NCI-H146 (cell line): ENCODE measurements at places on chromosomes 5 and 9.

DNA sequence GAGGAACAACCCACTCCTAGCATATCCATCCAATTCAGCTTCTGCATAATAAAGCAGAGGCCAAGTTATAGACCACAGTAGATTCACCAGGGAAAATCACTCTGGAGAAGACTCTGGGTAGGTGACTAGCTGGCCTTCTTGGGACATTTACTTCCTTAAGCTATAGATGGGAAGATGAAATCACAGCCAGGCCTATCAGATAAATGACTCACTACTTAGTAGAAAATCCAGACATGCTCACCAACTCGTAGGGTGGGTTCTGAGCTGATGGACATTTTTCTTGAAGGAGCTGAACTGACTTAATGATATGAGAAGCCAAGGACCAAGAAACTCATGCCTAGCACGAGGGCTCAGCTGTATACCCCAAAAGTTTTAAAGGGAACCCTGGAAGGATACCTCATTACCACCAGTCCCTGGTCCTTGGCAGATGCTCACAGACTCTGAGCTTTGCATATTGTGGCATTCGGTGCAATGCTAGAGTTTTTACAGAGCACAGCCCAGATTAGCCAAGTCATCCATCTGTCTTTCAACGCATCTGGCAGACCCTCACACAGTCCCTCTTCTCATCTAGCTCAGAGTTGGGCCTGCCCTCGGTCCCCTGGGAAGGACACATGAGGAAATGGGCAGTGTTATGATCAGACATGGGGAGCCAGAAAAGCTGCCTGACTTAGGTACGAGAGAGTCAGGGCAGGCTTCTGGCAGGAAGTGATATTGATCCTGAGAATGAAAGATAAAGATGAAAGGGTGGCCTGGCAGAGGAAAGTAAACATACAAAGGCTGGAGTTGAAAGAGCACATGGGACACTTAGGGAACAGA lies 15.0 kb downstream of the ACSL6 start:
- no peak for DNase-seq

- DNase-seq, result no peak
Measured at GRCh38 chr5:78887384-78888118, 97.6 kb downstream of the ARSB start.

GRCh38 chr5:1546556-1546955 lies 22.8 kb upstream of the LPCAT1 start:
- no peak for DNase-seq

- DNase-seq, result no peak
Measured at GRCh38 chr5:87781976-87782375, 369.2 kb upstream of the CCNH start.

GRCh38 chr5:136230176-136230575 lies 37.2 kb upstream of the SMIM32 start:
- DNase-seq, result peak; percentile 8

DNA sequence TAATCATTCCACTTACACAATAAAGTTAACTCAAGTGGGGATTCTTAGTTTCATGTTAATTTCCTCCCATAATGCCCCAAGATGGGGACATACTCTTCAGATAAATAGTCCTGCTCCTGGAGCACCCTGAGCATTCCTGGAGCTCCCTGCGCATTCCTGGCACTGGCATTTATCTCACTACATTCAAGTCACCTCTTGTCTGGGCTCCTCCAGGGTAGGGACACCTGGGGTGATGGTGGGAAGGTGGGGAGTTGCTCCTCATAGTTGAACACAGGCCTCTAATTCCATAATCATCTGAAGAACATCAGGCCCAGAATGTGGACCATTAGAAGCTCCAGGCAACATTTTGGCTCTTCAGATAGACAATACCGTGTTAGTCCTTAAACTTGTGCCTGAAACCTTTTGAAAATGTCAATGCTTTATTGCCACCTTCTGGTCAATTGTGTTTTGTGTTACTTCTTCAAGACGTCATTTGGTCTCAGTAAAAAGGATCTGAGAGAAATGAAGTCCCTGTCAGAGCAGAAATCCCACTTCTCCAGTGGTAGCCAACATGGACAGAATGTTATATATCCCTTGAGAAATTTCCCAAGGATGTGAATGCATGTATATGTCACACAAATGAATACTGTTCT lies 14.2 kb upstream of the AGGF1 start:
- DNase-seq, result peak; percentile 1

DNA sequence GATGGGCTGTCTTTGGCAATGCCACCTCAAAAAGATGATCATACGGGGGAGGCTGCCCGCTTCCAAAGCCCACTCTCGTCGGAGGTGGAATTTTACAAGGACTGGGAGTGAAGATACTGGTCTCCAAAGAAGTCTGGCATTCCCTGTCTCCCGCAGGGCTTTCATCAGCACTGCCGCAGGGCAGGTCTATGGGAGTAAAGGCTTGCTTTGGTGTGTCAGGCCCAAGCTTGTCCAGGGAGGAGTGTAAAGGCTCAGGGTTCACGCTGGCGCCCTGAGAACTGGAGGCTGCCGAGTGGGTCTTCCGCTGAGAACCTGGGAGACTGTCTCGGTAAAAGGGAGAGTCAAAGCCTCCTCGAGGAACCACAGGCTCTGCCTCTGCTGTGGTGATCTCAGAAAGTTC lies 27.0 kb downstream of the SPACA9 start:
- no peak for DNase-seq

- DNase-seq, result no peak
Measured at GRCh38 chr5:76762484-76762883, 46.6 kb downstream of the F2R start.

DNA sequence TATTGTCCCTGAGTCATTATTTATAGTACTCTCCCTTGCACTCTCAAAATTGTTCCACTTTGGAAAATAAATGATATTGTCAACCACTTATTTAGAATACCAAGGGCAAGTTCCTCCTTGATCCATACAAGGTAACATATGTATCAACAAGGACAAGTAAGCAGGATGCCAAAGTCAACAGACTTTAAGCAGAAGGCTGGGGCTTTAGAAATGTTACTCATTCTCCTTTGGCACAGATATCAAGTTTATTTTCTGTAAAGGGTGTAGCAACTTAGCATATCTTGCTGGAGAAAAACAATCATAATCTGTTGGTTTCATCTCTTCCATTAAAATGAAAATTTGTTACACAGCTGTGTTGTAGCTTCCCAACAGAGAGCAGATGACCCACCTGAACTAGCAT lies 248.7 kb upstream of the SLC30A5 start:
- no peak for DNase-seq

DNA sequence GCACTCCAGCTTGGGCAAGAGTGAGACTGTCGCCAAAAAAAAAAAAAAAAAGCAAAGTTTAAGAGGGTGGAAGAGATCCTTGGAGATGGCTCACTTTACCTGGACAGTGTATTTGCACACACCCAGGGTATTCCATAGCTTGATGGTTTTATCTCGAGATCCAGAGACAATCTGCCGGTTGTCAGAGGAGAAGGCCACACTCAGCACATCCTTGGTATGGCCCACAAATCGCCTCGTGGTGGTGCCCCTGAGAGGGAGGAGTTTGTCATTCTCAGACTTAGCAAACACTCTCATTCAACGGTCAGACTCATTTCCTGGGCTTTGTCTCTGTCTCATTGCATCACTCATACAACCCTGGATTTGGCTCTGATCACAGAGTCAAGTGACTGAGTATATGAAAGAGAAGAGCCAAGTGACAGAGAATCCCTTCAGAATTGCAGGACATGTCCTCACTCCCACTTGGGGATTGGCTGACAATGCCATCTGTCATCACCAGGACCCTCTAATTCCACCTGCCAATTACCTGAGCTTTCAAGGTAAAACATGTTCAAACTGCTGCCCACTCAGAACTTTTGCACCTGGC lies 2.2 kb downstream of the RACK1 start:
- no peak for DNase-seq

DNA sequence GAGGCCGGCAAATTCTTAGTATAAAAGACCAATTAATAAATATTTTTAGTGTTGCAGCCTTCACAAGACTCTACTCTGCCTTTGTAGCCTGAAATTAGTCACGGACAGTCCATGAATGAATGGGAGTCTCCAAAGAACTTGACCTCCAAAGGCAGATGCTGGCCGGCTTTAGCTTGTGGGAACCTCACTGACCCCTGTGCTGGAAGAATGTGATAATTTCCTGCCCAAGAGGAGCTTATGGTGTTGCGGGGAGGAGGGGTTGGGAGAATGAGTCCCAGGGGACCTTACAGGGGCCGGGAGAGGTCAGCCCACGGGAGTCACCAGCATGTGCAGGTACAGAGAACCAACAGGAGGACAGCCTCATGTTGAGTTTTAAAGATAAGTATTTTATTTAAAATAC lies 143.1 kb downstream of the IRX2 start:
- no peak for DNase-seq

- DNase-seq, result no peak
Measured at GRCh38 chr5:61765471-61765870, 433.4 kb downstream of the ZSWIM6 start.

DNA sequence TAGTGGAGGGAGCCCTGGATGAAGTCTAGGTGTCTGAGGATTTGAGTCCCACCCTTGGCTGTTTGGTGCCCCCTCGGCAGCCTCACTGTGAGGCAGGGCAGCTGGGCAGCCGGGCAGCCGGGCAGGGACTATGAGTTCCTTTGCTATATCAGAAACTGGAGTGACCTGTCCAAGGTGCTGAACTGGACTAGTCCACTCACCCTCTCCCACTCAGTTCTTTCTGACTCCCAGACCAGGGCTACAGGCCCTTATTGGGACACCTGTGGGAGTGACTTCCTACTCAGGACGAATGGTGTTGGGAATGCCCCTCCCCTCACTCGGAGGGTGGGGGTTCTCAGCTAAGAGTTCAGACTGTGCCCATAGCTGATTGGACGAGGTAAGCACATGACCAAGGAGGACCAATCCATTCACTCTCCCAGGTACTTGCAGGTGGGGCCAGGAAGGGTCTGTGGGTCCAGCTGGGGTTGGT lies 34.1 kb upstream of the RAPGEF1 start:
- peak; percentile 5 for DNase-seq

GRCh38 chr5:58299256-58299655 lies 160.6 kb downstream of the PLK2 start:
- no peak for DNase-seq

GRCh38 chr5:6576861-6577501 lies 55.9 kb downstream of the NSUN2 start:
- DNase-seq, result peak; percentile 66

- DNase-seq, result no peak
Measured at GRCh38 chr9:87710443-87710842, 15.5 kb upstream of the CTSL start.

- no peak for DNase-seq
Measured at GRCh38 chr9:117926031-117926658, 221.9 kb downstream of the TLR4 start.

GRCh38 chr5:108924457-108924961 lies 176.8 kb downstream of the FER start:
- DNase-seq, result no peak
